ENCODE measurements at places on chromosomes 11 and 22. TPM values are rescaled to one million over a fixed set of nuclear protein-coding genes. Genes with fewer than 3 reads are reported as not detected.

Gene FREY1
- total RNA-seq = not detected

Gene C11orf21
- total RNA-seq = not detected

Gene PNPLA5
- not detected for total RNA-seq

DNA sequence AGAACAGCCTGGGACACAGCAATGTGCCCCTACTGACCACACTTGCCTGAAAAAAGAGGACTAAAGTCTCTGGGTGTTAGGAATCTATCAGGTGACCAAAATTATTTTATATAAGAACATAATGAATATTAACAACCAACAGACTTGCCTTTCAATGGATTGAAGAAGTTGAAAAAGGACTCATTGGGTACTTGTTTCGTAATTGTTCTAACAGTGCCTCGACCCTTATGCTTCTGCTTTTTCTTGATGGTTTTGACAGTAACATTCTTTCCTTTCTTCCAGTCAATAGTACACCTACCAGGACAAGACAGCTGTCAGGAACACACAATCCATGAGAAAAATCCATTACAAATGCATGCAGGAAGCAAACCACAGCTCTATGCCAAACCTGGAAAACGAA lies 29.0 kb upstream of the PHLDA2 start:
- no peaks in the 10 kb centered on the region for H3K27me3 ChIP-seq
- H3K4me3 ChIP-seq = no peak overlapping the region
- H3K27ac ChIP-seq = no peak overlapping the region
- H3K4me1 ChIP-seq = no peaks in the 10 kb centered on the region

DNA sequence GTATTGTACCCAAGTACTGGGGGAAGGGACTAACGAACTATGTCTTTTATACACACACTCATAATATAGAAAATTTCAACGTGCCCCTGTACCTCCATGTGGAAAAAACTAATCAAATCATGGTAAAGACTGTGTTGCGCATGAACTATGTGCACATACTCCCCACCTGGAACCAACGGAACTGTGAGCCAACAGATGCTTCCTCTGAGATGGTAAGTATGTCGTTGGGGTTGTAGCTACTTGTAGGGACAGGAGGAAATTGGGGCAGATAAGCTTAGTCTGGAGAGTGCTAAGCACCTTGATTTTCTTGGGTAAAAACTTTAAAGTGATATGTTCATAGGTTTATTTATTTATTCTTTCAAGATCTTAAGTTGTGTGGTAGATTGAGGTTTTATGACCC lies 40.1 kb downstream of the GLYAT start:
- H3K4me3 ChIP-seq = no peak overlapping the region
- no peak overlapping the region for H3K27ac ChIP-seq
- no peaks in the 10 kb centered on the region for H3K4me1 ChIP-seq
- no peaks in the 10 kb centered on the region for H3K36me3 ChIP-seq
- no peak for DNase-seq

- no peaks in the 10 kb centered on the region for H3K4me1 ChIP-seq
- H3K36me3 ChIP-seq = peaks cover 10% of the 10 kb centered on the region
- H3K27me3 ChIP-seq = no peaks in the 10 kb centered on the region
- H3K27ac ChIP-seq = no peak overlapping the region
- no peak for DNase-seq
- no peak overlapping the region for H3K4me3 ChIP-seq
These were observed 48.4 kb downstream of the GRAMD1B start for GRCh38 chr11:123478352-123478987.

DNA sequence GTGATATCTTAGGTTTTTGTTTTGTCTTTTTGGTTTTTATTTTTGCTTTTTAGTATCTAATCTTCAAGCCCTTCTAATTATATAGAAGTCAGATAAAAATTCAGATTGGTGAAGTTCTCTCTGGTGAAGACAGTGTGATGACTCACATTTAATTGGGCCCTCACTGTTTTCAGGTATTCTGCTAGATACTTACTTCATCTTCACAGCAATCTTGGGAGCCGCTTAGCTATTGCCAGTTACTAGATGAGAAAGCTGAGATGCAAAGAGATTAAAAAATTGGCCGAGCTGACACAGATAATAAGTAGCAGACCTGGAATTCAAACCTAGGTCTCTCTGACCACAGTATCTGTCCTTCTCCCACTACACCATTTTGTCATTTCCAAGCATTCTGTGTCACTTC lies 75.0 kb downstream of the PPP2R1B start:
- no peaks in the 10 kb centered on the region for H3K27me3 ChIP-seq
- H3K36me3 ChIP-seq = no peaks in the 10 kb centered on the region
- H3K4me1 ChIP-seq = peaks cover 10% of the 10 kb centered on the region
- H3K27ac ChIP-seq = no peak overlapping the region
- DNase-seq = no peak

Measured in Peyer's patch (tissue), 4 donors.